Right renal pelvis (tissue), 4 donors: ENCODE measurements at places on chromosomes 12 and 14.
A peak's percentile ranks its signal among the peaks of the same experiment; 100 is the strongest.

- peak; percentile 12 for DNase-seq
Observed at GRCh38 chr12:127381043-127381668, 885.8 kb upstream of the TMEM132C start.

- DNase-seq: no peak
Observed at GRCh38 chr14:103247169-103247606, 86.8 kb upstream of the EIF5 start.

DNA sequence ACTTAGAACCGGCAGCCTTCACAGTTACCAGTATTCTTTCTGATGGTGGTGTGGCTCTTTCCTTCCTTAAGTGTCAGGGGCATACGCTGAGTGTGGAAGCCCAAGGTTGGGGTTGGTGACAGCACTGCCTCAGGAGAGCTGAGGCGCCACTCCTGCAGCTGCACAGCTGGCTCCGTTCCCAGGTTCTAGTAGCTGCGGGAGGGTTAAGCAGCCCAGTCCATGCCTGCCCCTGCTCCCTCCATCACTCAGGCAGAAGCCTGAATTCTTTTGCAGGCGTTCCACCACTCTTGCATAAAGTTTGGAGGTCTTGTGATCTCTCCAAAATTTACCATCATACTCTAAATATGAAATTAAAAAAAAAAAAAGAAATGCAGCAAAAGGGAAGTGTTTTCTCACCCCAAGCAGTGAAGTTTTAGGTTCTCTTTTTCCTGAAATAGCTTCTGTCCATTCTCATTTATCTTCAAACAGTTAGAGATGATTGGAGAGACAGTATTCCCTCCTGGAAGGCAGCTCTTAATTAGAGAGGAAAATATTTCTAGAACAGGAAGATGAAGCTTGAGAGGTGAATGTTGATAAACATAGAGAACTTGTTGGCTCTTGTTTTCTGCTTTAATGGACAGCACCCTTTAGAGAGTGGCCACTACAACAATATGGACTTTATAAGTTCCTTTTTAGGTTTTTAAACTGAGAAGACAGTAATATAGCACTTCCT lies 136.1 kb downstream of the FGD4 start:
- no peak for DNase-seq

DNA sequence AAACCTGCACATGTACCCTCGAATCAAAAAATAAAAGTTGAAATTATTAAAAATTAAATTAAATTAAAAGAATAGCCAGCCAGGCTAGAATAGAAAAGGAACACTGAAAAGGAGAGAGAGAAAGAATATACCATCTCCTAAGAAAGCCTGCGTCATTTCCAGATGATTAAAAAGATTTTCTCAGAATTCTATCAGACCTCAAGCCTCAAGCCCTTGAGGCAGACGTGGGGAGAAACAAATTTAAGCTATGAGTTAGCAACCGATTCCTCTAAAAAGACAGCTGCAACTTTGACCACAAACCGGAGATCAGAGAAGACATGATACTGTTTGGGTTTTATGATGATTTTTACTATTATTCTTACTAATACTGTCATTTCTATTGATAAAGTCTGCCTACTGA lies 138.3 kb downstream of the KSR2 start:
- no peak for DNase-seq

DNA sequence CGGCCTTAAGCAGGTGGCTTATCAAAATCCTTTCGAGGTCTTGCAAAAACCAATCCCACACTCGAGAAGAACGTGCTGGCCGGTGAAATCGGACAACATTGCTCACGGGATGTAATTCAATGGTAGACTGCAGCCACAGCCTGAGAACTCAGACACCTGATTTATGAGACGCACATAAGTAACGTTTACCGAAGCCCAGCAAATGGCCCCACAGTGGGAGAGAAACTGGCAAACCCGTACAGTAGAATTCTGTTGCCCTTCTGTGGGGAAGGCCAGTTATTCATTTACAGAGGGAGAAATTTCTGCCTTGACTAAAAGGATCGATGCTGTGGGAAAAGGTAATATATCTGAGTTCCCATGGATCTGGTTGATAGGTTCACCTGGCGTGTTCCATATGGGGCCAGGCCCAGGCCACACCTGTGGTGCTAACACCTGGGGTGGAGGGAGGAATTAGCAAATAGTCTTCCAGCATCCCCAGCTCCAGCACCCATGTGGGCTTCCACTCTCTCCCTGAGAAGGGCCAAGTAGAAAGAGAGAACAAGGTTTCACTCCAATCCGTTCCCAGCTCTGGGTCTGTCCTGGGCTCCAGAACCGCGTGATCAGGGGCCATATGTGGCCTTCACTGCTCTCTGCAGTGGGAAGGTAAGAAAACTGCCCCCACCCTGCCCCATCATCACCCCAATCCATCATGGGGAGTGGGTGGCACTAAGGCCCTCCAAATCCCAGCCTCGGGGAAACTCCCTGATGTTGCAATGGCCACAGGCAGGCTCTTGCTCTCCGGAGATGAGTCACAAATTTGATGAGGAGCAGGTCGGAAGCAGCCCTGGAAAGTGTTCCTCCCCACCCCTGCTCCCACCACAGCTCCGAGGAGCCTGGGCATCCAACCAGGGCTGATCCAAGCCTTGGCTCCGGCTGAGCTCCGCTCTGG lies 12.7 kb downstream of the BDKRB1 start:
- DNase-seq: no peak

GRCh38 chr12:9588749-9589148 lies 19.0 kb downstream of the KLRB1 start:
- DNase-seq: no peak

- no peak for DNase-seq
Observed at GRCh38 chr12:61037792-61038191, 1222.4 kb upstream of the USP15 start.

GRCh38 chr14:78164226-78164853 lies 5.8 kb upstream of the NRXN3 start:
- no peak for DNase-seq

DNA sequence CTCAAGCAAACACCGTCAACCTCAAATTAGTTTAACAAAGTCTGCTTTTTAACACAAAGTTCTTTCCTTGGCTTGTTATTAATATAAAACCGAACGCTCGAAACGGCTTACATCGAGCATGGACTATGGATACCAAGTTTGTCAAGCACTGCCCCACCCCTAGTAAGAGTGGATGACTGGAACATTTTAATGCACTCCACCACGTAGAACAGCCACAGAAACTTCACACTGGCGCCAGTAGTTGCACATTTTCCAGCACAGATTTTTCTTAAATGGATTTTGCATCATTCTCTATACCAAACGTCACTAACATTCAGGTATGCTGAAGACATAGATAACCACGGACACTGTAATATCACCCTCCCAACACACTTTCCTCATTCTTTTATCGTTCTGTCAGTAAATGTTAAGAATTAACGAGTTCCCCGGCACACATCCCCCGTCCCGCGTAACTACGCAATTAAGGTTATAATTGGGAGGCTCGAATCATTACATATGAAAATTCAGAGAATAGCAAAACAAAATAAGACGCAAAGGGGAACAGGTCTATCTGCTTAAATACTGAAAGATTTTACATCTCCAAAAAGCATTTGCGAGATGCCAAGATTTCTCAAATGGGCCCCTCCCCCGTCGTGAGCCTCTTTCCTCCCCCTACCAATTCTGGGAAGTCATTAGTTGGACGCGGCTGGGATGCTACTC lies 990 bp downstream of the FERMT2 start:
- DNase-seq: peak; percentile 33

DNA sequence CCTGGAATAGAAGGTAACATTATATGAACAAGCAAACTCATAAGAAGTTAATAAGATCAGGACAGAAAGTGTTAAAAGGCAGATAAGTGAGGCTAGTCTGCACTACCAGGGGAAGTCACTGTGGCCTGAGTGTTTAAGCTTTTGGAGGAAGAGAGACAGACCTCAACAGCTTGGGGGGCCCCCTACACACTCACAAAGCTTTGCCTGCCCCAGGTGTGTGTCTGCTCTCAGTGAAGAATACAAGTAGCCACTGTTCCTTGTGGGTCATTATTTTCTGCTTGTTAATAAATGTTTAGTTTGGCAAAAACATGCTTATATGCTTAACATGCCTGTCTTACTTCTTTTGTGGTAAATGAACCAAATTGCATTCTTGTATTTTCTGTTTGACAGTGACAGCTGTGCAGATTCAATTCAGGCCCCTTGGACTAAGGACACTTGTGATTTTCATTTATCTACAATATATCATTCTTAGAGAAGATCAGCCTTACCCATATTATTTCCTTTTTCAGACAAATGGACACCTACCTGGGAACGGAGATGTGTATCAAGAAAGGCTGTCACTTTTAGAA lies 50.7 kb upstream of the C12orf71 start:
- no peak for DNase-seq

- DNase-seq: no peak
Observed at GRCh38 chr14:105224845-105225570, 23.3 kb upstream of the BTBD6 start.

DNA sequence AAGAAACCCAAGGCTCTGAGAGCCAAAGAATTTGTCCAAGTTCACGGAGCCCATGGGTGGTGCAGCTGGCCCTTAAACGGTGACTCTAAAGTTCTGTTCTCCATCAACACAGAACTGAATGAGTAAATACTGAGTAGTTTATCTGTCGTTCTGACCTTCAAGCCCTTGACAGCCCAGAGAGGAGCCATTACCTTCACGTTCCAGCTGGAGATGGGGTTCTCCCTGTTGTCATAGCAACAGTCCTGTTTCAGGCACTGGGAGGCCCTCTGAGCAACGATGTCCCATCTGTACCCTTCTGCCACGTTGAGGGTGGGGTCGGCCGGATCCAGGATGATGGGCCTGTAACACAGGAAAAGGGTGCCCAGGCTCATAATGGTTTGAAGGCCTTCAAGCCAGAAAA lies 7.5 kb upstream of the C12orf43 start:
- no peak for DNase-seq

- no peak for DNase-seq
Observed at GRCh38 chr14:103819503-103820307, 27.7 kb downstream of the PPP1R13B start.

GRCh38 chr12:29148911-29149690 lies at the start of gene FAR2:
TSS of gene FAR2 (plus strand) at chr12:29149278. CDS start at chr12:29270450, 121,172 bp downstream.
- no peak for DNase-seq

DNA sequence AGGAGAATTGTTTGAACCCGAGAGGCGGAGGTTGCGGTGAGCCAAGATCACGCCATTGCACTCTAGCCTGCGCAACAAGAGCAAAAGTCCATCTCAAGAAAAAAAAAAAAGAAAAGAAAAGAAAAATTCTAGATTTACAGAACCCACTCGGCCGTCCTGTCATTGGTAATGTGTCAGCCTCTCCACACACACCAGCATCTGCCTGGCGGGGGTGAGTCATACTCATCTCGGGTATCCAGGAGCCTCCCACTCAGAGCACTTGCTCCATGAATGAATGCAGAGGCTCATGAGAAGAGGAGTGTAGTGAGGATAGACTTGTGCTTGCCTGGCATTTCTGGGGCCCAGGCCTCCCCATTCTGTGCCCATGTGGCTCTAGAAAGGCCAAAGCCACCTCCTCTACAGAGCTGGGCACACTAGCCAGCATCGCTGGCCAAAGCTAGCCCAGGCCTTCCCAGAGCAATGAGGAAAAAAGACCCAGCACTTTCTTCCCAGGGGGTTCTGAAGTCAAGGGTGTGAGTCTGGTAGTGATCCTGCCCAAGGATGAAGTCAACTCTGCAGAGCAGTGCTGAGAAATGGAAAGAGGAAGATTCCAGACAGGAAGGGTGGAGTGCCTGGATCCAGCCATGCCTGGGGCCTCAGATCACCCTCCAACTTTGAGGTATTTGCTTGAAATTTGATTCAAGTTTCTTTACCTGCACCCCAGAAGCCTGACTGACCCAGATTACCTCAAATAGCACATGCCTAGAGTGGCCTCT lies 31.2 kb upstream of the KLC1 start:
- DNase-seq: no peak

DNA sequence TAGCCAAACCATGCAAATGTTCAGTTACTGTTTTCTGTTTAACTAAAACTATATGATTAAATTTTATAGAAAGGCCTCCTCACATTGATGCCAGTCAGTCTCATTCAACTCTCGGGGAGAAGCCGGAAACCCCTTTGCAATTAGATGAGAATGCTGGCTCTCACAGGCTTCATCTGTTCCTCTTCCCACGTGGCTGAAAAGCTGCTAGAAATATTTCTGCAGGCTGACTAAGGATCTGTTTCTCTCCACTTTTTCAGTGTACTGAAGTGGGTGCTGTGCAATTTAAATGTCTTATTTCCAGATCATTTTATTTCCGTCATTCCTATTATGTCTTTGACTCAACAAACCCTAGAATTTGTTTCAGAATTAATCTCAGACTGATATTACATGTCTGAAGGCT lies 17.4 kb upstream of the KCNH3 start:
- no peak for DNase-seq

GRCh38 chr12:1030779-1031178 lies 39.8 kb downstream of the ERC1 start:
- DNase-seq: no peak

GRCh38 chr12:65962921-65963861 lies 138.9 kb downstream of the HMGA2 start:
- DNase-seq: no peak

GRCh38 chr14:104563742-104564615 lies 15.6 kb upstream of the C14orf180 start:
- no peak for DNase-seq

GRCh38 chr14:106845286-106846087 lies 1319.1 kb downstream of the TMEM121 start:
- DNase-seq: peak; percentile 11

DNA sequence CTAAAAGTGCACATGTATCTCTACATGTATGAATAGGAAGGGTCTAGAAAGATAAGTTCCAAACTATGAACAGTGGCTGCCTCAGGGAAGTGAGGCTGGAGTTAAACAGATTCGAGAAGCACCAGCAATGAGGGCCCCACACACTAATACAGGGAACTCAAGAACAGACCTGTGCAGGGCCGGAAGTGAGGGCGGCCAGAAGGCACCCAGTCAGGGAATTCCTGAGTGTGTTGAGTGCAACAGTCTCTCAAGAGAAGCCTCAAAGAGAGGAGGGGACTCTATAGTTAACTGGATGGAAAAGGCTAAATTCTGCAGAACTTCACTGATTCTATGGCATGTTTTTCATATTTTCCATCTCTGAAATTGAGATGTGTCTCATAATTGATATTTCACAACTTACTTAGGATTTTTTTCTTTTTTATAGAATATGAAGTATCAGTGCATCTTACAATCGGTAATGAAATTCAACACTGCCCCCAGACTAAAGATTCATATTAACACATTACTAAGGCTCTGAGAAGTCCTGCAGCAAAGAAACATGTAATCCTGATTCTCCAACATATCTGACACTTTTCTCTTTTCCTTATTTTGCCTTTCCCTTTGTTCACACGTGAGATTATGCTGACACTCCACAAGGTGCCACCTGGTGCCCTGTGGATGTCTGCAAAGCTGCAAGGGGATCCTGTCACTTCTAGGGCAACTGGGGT lies 61.3 kb downstream of the CHGA start:
- DNase-seq: no peak

- no peak for DNase-seq
Observed at GRCh38 chr14:68392393-68393141, 400.3 kb downstream of the ZFP36L1 start.

DNA sequence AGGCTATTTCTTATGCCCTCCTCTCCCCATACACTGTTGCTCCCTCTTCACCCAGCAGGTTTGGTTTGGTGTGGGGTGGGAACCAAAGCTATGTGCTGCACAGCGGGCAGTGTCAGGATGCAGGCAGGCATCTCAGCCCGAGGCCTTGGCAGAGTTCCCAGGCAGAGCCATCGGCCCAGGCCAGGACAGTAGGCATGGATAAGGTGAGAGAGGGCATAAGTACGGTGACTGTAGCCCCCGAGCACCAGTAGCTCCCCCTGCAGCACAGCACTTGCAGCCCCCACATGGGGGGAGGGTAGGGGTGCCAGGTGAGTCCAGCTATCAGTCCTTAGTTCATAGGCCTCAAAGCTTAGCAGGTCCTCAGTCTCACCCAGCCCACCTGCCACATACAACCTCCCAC lies 7.2 kb downstream of the KLHL33 start:
- DNase-seq: no peak

GRCh38 chr12:14905269-14906004 lies 19.8 kb upstream of the MGP start:
- DNase-seq: no peak
